ENCODE measurements at places on chromosomes 2 and 18.

DNA sequence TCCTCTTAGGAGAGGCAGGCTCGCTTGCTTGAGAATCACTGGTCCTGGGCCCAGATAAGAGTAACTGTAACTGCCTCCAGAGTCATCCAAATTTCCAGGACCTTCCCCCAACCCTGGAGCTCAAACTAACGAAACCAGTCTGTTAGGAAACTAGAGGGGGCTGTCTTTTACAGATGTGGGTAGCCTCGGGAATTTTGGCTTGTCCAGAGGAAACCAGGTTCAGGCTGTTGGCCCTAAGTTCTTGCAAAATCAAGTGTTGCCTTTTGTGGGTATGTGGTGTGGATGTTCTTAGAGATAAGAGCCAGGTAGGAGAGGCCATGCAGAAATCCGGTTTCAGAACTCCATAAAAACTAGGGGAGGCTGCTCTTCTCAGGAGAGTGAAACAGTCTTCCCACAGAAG, 125.0 kb upstream of the DLX2 start:
- no peak for DNase-seq

DNA sequence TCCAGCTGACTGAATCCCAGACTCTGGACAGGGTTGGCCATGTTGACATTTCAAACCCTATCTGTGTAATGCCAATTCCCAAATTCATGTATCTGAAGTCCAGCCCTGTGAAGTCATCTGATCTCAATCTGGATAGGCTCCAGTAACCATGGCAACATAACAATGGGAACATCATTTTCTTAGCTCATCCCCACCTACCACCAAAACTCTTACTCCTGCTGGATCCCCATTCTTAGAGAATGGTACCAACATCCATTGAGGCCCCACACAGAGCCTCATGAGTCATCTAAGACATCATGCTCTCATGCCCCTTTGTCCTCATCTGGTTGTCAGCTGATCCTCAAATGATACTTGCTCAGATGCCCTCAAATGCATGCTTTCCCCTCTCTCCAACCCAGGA, 58.9 kb upstream of the TEX51 start:
- DNase-seq = no peak

DNA sequence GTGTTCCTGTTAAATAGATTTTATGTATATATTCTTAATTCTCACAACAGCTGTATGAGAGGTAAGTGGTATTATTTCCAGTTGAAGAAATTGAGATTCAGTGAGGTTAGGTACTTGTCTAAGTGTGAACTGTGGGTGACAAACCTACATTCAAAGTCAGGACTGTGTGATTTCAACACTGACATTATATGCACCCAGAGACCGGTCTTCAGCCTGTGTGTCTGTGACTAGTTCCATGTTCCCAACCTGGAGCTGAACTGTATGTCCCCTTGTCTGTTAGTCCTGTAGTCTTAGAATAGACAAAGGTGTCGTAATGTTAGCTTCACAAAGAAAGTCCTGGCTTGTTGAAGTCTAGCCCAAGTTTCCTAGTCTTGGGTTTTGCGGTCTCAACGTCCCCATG, 17.4 kb downstream of the PLEKHB2 start:
- no peak for DNase-seq

DNA sequence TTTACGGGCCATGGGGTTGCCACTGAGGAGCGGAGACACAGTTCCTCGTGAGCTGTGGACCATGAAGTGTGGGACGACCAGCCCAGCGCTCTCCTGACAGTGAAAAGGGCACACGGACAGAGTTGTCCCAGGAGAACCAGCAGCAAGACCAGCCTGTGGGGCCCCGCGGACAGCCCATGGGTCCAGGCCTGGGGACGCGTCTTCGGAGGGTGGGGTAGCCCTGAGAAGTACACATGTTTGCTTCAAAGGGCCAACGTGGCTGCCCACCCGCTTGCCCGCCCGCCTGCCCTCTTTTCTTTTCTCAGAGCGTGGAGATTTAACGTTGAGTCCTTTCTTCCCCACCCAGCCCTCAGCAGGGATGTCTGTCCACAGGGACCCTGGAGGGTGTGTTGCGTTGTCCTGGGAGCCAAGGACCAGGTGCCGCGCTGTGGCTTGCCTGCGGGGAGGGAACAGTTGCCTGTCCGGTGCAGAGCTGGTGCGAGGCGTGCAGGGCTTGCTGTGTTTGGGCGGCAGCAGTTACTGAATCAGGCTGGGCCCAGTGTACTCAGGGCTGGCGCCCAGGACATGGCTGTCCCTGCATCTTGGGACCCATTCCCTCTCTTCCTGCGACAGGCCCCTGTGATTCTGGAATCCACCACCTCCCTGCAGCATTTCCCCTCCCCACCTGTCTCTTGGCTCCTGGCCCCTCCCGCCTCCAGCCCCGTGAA, 120.1 kb upstream of the HDAC4 start:
- no peak for DNase-seq

- no peak for DNase-seq
Measured at GRCh38 chr18:42176599-42176998, 221.6 kb downstream of the PIK3C3 start.

DNA sequence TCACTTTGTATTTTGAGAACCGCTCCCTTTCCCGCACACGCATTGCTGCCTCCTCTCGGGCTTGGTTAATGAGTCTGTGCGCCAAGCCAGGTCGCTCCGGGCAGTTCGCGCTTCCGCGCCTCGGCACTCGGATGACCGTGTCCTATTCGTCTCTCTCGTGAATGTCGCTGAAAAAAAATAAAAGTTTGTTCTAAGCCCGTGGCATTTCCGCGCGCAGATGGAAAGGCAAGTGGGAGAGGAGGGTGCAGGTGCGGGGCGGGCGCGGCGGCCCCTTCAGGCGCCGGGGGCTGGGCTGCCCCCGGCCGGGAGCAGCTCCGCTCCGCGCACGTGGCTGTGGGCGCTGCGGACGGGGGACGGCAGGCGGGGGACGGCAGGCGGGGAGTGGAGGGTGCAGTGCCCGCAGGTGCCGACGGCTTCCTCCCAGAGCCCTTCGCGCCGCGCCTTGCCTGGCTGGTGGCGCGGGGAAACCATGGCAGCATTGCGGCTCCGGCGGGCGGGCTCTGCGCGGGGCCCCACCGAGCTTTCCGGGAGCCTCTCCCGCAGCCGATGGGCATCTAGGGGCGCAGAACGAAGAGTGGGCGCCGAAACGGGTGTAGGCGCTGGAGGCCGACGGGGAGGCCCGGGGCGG, 159.6 kb upstream of the SIX2 start:
- DNase-seq = no peak

GRCh38 chr2:149872041-149872440, 284.5 kb upstream of the MMADHC start:
- no peak for DNase-seq

- no peak for DNase-seq
Measured at GRCh38 chr2:234950730-234951663, 820 bp upstream of the SH3BP4 start.

DNA sequence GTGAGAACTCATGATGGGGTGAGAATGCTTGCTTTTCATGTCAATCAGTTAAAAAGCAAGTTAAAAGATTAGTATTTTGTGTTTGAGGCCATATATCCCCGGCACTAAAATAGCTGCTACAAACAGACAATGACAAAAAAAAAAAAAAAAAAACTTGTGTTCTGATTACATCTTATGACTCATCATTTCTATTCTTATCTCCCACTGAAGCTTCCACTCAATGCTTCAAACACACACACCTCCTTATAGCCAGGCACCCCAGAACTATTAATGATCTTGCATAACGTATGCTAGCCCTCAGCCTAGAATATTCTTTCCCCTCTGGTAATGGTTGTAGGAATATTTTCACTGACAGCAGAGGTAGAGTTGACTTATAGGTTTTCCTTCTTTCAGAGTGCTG, 778.3 kb downstream of the TRIB2 start:
- no peak for DNase-seq

DNA sequence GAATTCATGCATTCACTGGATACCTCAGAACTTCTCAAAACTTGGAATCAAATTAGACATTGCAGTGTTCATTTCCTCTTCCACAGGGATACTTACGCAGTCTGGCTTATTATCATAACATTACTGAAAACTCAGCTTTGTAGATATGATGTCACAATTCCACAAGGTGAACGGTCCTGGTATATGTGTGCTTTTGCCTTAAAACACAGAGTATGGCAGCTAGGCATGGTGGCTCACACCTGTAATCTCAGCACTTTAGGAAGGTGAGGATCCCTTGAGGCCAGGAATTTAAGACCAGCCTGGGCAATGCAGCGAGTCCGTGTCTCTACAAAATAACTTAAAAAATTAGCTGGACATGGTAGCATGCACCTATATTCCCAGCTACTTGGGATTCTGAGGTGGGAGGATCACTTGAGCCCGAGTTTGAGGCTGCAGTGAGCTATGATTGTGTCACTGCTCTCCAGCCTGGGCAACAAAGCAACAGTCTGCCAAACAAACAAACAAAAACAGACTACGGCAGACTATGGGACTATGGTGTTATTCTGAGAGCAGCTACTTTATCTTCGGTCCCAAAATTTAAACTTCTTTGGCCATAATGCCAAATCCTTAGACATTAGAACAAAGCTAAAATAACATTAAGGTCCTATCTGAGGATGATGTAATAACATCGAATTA, 1191.9 kb upstream of the SLC39A10 start:
- DNase-seq = no peak

DNA sequence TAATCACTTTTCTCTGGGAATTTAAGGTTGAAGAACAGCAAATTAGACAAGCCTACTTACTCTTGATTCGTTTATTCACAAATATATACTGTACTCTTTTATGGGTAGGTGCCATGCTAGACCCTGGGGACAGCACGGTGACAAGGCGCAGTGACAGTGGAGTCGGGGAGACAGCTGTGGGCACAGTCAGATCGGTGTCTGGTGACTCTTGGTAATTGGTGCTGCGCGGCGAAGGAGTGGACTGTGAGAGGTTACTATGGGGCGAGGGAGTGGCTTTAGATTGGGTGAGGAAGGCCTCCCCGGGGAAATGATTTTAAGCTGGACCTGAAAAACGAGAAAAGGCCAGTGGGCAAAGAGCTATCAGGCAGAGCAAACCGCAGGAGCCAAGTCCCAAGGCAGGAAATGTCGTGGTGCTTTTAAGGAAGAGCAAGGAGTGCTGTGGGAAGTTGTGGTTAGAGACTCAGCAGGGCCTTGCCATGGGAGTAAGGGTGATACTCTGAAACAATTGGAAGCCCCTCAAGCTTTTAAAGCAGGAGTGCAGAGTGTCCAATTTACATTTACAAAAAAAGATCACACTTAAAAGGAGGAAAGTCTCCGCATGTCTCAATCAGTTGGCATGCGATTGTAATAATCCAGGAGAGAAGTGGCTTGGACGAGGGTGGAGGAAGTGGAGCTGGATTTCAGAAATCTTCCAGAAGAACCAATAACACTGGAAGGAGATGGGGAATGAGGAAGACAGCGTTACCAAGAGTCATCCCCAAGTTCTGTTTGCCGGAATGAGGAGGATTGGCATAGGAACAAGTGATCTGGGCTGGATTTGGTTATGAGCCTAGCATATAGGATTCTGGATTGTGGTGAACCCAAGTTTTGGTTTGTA, 36.1 kb upstream of the TXNDC2 start:
- peak; percentile 32 for DNase-seq

- DNase-seq = no peak
Measured at GRCh38 chr18:45116116-45116515, 435.4 kb downstream of the SETBP1 start.

DNA sequence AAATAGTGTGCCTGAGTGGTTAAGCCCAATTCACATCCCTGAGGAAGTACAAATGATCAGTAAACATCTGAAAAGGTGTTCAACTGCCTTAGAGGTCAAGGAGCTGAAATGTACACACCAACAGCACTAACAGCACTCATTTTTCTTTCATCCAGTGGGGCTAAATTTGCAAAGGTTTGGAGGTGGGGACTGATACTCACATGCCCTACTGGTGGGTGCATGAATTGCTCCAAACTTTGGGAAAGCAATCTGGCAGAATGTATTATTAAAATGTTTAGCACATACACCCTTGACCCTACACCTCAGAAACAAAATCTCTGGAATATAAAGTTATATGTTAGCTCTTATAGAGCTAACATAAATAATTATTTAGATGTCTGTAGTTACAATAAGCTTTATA, 19.0 kb upstream of the FAM178B start:
- no peak for DNase-seq

- no peak for DNase-seq
Measured at GRCh38 chr2:54704688-54705605, 18.5 kb upstream of the EML6 start.

DNA sequence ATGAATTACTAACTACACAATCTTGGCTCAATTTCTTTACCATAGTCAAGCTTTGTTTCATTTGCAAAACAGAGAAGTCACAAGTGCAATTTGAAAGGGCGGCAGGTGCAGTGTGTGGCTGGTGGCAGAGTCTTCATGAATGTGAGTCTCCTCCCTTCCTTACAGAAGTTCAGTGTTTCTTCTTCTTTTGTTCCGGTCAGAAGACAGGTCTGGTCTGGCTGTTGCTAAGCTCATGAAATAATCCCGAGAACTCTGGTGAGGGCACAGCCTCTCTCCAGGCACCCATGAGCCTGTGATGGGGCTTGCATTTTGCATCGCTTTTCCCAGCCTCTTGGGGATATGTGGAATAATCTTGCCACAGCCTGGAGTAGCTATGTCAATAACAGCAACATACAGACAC, 824.8 kb upstream of the SALL3 start:
- no peak for DNase-seq

DNA sequence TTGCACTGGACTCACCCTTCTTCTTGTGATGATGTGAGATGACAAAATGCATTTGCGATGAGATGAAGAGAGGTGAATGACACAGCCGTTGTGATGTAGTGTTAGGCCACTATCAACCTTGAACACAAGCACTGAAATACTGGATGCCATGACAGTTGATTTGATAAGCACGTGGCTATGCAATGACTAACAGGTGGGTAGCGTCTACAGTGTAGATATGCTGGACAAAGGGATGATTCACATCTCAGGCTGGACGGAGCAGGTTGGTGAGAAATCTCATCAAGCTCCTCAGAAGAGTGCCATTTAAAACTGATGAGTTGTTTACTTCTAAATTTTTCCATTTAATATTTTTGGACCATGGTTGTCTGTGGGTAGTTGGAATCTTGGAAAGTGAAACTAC, 375.8 kb upstream of the LYPD1 start:
- no peak for DNase-seq

GRCh38 chr2:421406-421805, 133.5 kb upstream of the ALKAL2 start:
- no peak for DNase-seq

GRCh38 chr18:3368193-3368592, 81.8 kb upstream of the TGIF1 start:
- no peak for DNase-seq

DNA sequence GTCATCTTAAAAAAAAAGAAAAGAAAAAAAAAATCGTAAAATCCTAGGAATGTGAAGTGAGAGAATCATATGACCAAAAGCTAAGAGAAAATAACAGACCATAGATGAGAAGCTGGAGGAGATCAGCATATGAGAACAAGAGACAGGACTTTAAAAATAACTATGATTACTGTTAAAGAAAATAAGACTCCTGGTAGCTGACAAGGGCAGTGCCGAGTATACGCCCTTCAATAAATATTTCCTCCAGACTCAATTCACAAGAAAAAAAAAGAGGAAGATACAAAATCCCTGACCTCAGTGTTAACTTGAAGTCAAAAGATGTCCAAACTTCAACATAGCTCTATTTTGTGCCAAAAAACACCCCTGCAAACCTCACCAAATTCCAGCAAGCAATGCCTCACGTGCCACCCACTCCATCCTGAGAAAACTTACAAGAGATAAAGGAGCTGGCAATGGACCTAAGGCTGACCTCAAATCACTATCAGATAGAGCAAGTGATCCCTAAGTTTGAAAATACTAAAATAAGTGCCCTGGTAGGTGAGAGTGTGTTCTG, 817.2 kb downstream of the SOCS6 start:
- DNase-seq = no peak
